ENCODE measurements at places on chromosomes 13 and 19. TPM values are rescaled to one million over a fixed set of nuclear protein-coding genes. Genes with fewer than 3 reads are reported as not detected.
A peak's percentile ranks its signal among the peaks of the same experiment; 100 is the strongest.

DNA sequence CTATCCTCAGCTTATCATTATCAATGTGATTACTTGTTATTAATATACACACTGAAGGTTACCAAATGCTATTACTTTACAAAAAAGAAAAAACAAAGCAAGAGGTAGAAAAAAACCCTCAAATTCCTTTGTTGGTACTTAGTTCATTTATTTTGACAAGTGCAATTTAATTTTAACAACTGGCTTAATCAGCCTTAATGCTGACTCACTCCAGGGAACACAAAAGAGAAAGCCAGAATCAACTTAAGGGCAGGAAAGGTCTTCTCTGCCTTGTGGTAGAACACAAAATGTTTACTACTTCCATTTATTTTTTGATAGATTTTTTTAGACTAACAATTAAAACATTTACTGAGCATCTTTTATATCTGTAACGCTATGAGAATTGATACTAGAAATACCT lies 417.1 kb downstream of the PCDH17 start:
- DNase-seq: no peak

- no peak for DNase-seq
Measured at GRCh38 chr13:37113534-37113933, 8.1 kb upstream of the CSNK1A1L start.

DNA sequence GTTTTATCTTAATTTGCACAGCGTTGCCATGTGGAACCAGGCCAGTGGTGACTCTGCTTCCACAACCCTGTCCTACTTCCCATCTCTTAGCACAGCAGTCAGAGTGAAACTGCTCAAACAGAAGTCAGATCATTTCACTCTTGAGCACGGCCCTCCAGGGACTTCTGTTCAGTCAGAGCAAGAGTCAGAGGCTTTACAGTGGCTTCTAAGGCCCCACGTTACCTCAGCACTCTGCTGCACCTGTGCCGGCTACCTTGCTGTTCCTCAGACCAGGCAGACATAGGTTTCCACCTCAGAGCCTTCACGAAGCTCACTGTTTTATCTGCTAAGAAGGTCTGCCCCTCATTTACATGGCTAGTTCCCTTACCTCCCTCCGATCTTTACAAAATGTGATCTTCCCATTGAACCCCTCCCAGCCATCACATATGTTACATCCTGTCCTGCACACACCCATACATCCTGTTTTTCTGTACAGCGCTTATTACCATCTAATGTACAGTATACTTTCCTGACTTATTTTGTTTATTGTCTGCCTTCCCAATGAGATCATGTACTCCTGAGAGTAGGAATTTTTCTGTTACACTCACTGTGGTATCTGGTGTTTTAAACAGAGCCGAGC lies 41.6 kb downstream of the TM9SF2 start:
- no peak for DNase-seq

DNA sequence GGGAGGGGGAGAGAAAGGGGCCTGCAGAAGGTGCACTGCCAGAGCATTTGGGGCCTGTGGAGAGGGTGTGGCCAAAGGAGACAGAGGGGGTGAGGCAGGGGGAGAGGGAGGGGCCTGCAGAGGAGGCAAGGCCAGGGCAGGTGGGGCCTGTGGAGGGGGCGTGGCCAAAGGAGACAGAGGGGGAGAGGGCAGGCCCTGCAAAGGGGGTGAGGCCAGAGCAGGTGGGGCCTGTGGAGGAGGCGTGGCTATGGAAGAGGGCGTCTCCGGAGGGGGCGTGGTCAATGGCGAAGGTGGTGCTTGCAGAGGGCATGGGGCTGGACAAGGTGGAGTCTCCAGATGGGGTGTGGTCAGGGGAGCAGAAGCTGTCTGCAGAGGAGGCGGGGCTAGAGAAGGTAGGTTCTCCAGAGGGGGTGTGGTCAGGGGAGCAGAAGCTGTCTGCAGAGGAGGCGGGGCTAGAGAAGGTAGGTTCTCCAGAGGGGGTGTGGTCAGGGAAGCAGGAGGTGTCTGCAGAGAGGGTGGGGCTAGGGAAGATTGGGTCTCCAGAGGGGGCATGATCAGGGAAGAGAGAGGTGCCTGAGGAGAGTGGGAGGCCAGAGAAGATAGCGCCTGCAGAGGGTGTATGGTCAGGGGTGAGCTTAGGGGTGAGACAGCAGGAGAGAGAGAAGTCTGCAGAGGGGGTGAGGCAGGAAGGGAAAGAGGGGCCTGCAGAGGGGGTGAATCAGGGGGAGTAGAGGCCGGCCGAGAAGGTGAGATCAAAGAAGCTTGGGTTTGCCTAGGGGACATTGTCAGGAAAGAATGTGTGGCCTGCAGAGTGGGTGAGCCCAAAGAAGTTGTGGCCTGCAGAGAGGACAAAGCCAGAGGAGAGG lies 3.4 kb downstream of the PRR36 start:
- DNase-seq: no peak

DNA sequence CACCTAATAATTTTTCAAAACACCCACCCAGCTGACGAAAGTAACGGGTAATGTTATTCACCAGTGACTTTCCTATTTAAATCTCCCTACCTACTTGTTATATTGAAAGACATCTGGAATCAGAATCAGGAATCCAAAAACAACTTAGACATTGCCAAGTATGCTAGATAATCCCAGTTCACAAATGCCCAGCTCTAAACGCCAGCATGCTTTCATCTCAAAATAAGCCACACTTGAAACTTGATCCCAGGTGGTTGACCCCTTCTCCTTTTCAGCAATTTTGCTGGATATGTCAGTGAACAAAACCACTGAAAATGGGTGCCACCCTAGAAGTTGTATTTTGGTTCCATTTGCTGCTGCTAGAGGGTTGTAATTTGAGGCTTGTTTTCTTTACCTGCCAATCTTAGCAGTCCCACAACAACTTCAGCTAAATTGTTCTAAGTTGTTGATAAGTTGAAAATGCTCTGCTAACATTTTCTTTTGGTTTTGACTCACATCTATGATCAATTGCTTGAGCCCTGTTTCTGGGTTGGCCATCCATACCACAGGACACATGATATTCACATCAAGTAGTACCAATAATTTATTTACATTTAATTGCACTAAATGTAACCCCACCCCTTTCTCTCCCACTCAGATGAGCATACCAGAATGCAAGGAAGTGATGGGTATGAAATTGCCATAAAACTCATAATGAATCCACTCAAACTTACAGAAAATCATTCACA lies 66.4 kb downstream of the DCT start:
- no peak for DNase-seq

DNA sequence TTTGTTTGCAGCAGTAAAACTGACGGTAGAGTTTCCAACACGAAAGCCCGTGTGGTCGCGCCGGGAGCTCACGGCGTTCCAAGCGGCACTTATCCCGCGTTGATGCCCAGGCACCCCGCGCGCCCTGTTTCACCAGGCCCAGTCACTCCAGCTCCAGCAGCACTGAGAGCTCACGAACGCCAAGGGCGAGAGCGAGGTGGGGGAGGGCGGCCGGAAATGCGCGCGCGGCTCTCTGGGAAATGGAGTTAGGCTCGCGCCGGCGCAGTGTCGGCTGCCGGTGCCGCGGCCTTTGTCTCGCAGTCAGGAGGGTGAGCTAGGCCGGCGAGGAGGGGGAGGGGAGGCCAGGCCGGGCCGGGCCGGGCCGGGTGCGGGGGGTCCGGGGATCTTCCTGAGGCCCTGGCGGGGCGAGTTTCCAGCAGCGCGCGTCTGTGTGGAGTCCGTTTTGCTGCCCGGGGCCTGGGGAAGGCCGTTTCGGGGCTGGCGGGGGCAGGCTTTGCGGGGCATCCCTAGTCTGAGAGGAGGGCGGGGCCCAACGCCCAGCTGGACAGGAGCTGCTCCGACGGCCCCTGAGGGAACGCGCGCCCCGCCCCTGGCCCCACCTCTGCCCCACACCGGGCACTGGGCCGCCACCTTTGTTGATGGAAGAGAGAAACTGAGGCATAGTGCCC lies at the start of gene ZNF135:
TSS of gene ZNF135 (plus strand) at position 280 of the 668 bp plus-strand sequence. CDS start 721 bp downstream, outside the sequence.
- peak; percentile 94 for DNase-seq

- peak; percentile 9 for DNase-seq
Measured at GRCh38 chr13:23889615-23890607, 711 bp upstream of the MIPEP start.

DNA sequence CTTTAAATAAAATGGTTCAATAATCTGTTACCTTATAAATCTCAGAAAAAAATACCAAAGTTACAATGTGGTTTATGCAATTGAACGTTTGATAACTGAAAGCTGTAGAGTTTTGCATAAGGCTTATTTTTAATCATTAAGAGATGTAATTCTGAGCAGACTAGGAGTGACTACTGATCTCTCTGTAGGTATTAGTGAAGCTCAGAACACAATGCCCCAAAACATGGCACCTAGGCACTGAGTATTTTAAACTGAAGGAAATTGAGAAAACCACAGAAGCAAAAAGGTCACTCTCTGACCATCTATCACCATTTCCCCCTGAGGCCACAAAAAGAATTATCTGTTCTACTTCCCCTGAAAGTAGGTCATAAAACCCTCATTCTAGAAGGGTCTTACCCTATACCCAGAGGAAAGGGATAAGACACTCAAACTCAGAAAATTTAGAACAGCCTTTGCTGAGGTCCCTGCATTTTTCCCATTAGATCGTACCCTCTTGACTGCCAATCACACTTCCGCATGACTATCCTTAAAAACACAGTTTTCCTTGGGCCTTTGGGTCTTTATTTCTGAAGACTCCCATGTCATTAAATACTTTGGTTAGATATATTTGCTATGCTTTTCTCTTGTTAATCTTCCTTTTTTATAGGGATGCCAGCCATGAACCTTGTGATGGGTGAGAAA lies 158.1 kb downstream of the PCDH9 start:
- DNase-seq: no peak

- peak; percentile 63 for DNase-seq
Measured at GRCh38 chr19:29886586-29886985, 55.5 kb upstream of the URI1 start.

DNA sequence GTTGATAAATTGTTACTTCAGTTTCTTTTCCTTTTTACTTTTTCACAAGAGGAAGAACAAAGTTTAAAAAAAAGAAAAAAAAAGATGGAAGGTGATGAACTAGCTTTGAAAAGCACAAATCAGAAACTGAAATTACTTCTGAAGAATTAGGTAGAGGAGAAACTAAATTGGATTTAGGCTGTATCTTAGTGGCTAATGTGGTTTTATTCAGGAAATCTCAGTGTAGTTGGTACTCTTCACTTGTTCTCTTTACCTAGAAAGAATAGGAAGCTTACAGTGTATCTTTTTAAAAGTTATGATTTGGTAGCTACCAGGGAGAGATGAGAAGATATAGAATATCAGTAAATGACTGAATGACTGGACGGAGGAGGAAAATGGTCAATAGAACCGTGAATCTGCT lies 247.7 kb downstream of the GGACT start:
- DNase-seq: no peak

DNA sequence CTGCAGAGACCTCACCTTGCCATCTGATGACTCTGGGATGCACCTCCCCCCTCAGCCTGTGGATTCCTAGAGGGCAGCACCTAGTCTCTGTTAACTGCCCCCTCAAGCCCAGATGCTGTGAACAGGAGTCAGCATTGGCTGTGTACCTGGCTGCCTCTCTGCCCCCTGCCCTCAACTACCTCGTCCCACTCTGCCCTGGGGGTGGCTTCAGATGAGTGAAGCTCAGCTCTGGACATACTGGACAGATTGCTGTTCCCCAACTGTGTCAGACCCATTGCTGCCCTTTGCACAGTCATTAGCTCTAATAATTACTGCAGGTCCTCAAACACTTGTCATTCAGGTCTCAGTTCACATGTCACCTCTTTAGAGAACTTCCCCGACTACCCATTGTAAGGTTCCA lies 182.1 kb upstream of the TSHZ3 start:
- DNase-seq: no peak

- no peak for DNase-seq
Measured at GRCh38 chr19:46926170-46927071, 65.6 kb downstream of the ARHGAP35 start.

- DNase-seq: peak; percentile 85
Measured at GRCh38 chr19:35899547-35900214, 659 bp downstream of the NFKBID start.

DNA sequence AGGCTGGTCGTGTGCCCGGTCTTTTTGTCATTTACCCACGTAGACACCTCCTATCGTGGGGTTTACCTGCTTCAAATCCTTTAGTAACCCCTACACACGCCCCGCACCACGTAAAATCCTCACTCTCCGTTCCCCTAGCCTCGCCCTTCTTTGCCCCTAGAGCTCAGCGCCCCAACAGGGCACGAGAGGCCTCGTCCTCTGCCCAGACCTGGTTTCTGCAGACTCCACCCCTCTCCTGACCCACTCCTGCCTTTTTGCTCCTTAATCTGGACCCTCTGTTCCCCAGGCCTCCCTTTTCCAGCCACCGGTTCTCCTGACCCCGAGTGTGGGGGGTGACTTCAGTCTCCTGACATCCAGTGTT lies 412 bp downstream of the ZNF528 start:
- DNase-seq: no peak

- no peak for DNase-seq
Measured at GRCh38 chr13:85985797-85986196, 186.6 kb upstream of the SLITRK6 start.

- DNase-seq: no peak
Measured at GRCh38 chr19:6358003-6358402, 3.3 kb upstream of the CLPP start.

Gene NLRP4
- total RNA-seq: not detected

Gene NLRP11
- under 0.01 TPM for total RNA-seq

Gene CLDND2
- not detected for total RNA-seq

Gene OR10H4
- not detected for total RNA-seq

Gene LHB
- total RNA-seq: not detected

Gene UBE2L5
- 0.27 TPM for total RNA-seq

Gene KLK12
- total RNA-seq: not detected

Gene PLK5
- not detected for total RNA-seq
